ENCODE measurements at places on chromosomes 2 and 18. TPM values are rescaled to one million over a fixed set of nuclear protein-coding genes. Genes with fewer than 3 reads are reported as not detected.

Gene SLC19A3
- 3.6 TPM for total RNA-seq

Gene FEV
- not detected for total RNA-seq

Gene ERICH2
- total RNA-seq, result not detected

Gene GPR35
- total RNA-seq, result 0.40 TPM

Gene ANKRD30BL
- total RNA-seq, result not detected

Gene VAMP5
- total RNA-seq, result 0.11 TPM

Gene LGALSL
- 11.2 TPM for total RNA-seq

Gene CDH19
- total RNA-seq, result 2.3 TPM

Gene UGT1A8
- total RNA-seq, result not detected

Gene GPR155
- total RNA-seq, result 0.29 TPM

Gene CFAP65
- 0.14 TPM for total RNA-seq

Gene GALNT3
- not detected for total RNA-seq

Gene SCYGR4
- not detected for total RNA-seq

Gene NABP1
- total RNA-seq, result 11.9 TPM

Gene RND3
- 56.9 TPM for total RNA-seq

Gene HOXD13
- 0.34 TPM for total RNA-seq

Gene RIF1
- total RNA-seq, result 17.3 TPM

Gene LHCGR
- not detected for total RNA-seq

Gene PCARE
- not detected for total RNA-seq

Gene CD226
- total RNA-seq, result 0.06 TPM

Gene TBC1D8
- 26.2 TPM for total RNA-seq

Gene DPP10
- total RNA-seq, result not detected

Gene LYPD6
- total RNA-seq, result not detected

Gene UGT1A10
- total RNA-seq, result 0.26 TPM

Gene CLEC4F
- total RNA-seq, result not detected

Gene HAAO
- total RNA-seq, result not detected

Gene HK2
- 1.1 TPM for total RNA-seq

Gene DNAH7
- total RNA-seq, result 0.76 TPM

Gene CD207
- total RNA-seq, result not detected

Gene IL36G
- total RNA-seq, result 0.10 TPM

Gene MAL
- not detected for total RNA-seq

Data from A549 treated with CpdA at 1 μM for 4 hours (cell line).